CD4-positive, alpha-beta T cell treated with Interleukin-4 for 4 hours (primary cell): ENCODE measurements at places on chromosomes 7 and 10.

GRCh38 chr10:115829521-115830205, 443.3 kb downstream of the GFRA1 start:
- no peak for DNase-seq

GRCh38 chr7:98509836-98510235, 107.2 kb upstream of the NPTX2 start:
- DNase-seq, result no peak

DNA sequence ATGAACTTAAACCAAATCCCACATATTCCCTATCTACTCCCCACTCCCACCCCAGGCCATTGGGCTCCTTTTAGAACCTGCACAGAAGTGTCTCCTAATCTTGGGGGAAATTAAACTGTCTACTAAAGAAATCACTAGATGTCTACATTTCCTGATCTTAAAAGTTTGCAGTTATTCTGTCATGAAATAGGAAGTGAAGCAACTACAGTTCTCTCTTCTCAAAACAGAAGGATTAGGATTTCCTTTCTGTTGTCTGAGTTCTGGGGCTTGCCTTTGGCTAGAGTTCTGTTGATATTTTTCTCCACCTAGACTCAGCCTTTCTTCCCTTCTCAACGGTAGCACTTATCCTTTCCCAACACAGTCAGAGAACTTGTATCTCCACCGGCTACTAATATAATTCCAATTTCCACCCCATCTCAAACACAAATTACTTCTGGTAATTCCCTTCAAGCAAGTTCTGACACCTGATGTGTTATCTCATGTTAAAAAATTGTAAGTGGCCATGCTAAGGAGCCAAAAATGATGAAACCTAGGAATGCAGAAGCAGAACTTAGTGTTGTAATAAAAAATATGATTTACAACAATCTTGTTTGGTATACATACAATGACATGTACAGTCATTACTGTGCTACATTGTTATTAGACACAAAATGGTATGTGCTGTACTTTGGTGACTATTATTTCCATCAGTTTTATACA, 12.1 kb downstream of the OR9A4 start:
- no peak for DNase-seq

DNA sequence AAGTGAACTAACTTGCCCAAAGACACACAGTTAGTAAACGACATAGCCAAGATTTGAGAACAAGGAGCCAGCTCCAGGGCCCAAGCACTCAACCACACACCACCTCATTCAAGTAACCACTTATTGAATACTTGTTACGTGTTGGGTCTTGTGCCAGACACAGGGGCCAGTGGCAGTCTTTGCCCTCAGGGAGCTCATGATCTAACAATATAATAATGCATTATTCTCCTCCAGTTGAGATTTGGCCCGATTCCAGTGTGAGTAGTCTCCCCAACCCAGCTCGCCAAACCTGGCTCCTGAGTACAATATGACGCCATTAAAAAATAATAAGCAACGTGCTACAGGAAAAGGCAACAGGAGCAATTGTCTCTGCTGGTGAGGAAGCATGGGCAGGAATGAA, 14.4 kb upstream of the STK17A start:
- no peak for DNase-seq

DNA sequence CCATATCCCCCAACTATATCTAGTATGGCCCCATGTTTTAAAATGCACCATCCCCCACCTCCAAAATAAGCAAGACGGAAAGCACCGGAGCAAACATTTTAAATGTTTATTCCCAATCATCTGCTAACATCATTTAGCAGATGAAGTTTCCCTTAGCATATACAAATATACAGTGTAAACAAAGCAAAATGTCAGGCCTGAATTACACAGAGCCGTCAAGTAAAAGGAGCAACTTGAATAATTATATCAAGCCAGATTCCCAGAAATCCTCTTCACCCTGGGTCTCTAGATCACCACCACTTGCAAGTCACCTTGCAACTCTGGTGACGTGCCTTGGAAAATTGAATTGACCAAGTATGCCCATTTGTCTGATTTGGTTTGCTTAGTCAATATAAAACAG, 91.6 kb upstream of the COL1A2 start:
- no peak for DNase-seq

DNA sequence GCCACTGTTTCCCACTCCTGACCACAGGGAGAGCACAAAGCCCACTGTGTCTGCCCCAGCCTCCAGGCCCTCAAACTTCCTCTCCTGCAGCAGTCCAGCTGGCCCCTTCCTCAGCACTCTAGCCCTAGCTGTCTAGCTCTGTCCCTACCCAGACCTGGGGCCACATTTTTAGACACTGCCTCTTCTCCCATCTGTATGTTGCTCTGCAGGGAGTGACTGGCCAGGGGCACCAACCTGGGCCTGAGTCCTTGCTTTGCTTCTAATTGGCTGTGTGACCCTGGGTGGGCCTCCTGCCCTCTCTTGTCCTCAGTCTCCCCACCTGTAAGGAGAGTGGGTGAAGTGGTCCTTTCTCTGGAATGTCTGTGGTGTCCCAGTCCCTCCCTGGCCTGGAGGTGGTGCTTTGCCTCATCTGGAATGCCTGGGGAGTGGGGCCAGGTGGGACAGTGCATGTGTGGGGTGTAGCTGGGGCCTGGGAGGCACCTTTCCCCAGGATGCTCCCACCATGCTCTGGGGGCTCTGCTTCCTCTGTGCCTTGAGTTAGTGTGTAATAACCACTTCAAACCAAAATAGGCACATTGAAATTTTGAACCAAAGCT, 25.1 kb downstream of the AQP1 start:
- no peak for DNase-seq

DNA sequence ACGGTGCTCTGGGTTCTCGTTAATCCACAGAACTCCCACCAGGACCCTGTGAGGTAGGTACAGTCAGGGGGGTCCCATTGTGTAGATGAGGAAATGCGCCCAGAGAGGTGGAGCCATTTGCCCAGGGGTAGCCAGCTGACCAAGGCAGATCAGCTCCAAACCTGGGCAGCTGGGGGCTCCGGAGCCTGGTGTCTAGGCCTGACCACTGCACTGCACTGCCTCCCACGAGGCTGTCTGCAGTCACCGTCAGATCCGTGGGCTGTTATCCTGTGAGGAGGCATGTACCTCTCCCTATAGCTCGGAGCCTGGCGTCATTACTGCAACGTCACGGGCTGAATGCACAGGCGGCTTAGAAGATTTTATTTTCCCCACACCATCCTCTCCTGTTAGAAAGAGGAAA, 411.8 kb upstream of the FOXK1 start:
- DNase-seq, result no peak

GRCh38 chr10:71939861-71940474, 24.2 kb upstream of the CHST3 start:
- DNase-seq, result no peak

DNA sequence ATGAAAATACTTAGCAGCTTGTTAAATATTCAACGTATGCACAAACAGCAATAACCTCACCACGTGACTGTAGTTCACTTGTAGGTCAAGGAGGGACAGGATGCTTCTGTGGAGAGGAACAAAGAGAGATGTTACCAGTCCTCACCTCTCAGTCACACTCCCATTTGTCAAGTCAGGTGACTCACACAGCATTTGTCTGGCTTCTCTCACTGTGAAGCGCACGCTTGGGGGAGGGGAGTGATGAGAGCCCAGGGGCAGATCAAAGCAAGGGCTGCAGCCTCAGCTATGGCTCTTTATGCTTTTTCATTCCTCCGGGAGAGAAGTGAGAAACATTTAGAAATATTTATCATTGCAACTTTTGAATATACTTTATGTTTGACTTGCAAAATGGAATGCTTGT, 2.9 kb upstream of the RBM20 start:
- DNase-seq, result peak; percentile 41

DNA sequence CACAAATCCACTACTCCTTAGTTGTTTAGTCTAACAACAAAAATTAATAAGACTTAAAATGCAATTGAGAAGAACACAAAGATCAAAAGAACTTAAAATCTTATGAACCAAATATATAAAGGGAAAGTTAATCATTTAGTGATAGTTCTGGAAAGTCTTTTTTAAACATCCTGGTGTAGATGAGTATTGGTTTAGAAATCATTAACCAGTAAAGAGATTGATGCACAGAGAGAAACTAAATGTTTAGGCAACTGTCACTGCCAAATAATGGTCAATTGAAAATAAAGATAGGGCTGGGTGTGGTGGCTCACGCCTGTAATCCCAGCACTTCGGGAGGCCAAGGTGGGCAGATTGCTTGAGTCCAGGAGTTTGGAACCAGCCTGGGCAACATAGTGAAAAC, 44.9 kb downstream of the SP8 start:
- no peak for DNase-seq

- no peak for DNase-seq
Observed at GRCh38 chr7:36994456-36995112, 270.3 kb upstream of the AOAH start.

- DNase-seq, result no peak
Observed at GRCh38 chr10:98694014-98694413, 247.3 kb upstream of the HPS1 start.

GRCh38 chr7:46319841-46320240, 398.8 kb upstream of the IGFBP3 start:
- DNase-seq, result no peak

GRCh38 chr7:101362334-101363195, at the start of gene COL26A1:
Gene COL26A1, plus strand, starts transcription at chr7:101362875. Its CDS starts 158 bp downstream, at chr7:101363033.
- DNase-seq, result no peak

GRCh38 chr7:76011442-76011861, 17.1 kb upstream of the TMEM120A start:
- DNase-seq, result no peak

DNA sequence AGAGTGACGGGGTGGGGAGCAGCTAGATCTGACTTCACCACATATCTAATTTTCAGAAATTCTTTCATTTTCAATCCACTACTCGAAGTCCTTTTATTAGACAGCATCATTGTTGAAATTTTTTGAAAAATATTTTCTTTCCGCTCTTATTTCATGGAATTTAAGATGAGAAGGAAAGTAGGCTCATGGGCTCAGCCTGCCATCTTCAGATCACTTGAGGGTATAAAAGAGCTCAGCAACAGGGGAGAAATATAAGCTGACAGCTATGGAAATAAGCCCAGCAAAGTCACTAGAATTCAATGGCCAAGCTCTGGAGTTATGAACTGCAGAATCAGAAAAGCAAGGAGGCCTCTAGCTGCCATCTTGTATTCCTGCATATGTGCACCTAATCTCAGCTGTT, 389.1 kb downstream of the XPNPEP1 start:
- DNase-seq, result no peak

GRCh38 chr7:30241767-30242166, 42.6 kb upstream of the ZNRF2 start:
- no peak for DNase-seq
